ENCODE measurements at places on chromosomes 3 and 15. TPM values are rescaled to one million over a fixed set of nuclear protein-coding genes. Genes with fewer than 3 reads are reported as not detected.

The EAF2 gene
- total RNA-seq, result 9.5 TPM

The GPR62 gene
- total RNA-seq, result 0.13 TPM

The KLHL40 gene
- total RNA-seq, result 114 TPM

The DUOXA2 gene
- total RNA-seq, result not detected

The PHC3 gene
- total RNA-seq, result 16.8 TPM

DNA sequence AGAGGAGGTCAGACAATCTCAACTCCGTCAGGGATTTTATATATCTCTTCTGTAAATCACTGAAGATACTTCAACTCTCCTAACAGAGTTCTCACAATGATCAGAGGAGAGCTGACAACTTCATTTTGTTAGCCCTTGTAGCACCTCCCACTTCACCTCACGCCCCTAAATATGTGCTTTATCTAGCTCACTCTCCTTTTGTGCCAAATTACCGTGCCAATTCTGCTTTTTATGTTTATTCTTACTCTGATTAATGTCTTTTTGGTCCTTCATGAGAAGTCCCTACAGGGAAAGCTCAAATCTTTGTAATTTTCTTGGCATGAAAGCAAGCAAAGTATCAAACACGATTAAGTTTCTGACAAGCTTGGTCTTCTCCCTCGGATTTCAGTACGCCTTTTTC lies 636.1 kb upstream of the NAALADL2 start:
- H3K27me3 ChIP-seq, result no peaks in the 10 kb centered on the region
- no peaks in the 10 kb centered on the region for H3K4me1 ChIP-seq
- H3K36me3 ChIP-seq, result no peaks in the 10 kb centered on the region
- no peak overlapping the region for H3K27ac ChIP-seq
- no peak overlapping the region for H3K4me3 ChIP-seq

DNA sequence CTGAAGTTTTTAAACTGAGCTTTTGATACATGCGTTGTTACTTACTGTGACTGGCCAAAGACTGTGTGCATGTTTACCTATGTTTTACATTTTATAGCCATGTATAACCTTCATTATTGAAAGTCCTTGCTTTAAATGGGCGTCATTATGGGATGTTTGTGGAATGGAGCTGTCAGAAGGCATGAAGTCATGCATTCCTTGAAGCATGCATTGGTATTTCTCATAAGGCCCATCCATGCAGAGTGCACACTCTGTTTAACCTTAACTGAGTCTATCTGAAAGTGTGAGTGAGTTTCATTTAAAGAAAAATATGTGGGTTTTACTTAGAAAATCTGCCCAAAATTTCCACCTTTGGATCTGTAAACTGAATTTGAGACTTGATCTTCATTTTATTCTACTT lies 51.1 kb downstream of the PSMD6 start:
- no peak overlapping the region for H3K27ac ChIP-seq
- H3K27me3 ChIP-seq, result no peaks in the 10 kb centered on the region
- H3K4me1 ChIP-seq, result peaks cover 26% of the 10 kb centered on the region

GRCh38 chr15:99763827-99764226 lies 30.6 kb upstream of the LYSMD4 start:
- H3K36me3 ChIP-seq, result no peaks in the 10 kb centered on the region
- H3K4me1 ChIP-seq, result no peaks in the 10 kb centered on the region
- H3K4me3 ChIP-seq, result no peak overlapping the region
- DNase-seq, result no peak
- no peaks in the 10 kb centered on the region for H3K27me3 ChIP-seq

- no peak for DNase-seq
- no peaks in the 10 kb centered on the region for H3K27me3 ChIP-seq
- no peaks in the 10 kb centered on the region for H3K36me3 ChIP-seq
Measured at GRCh38 chr3:156311930-156312329, 191.6 kb downstream of the KCNAB1 start.

GRCh38 chr3:73827204-73827603 lies 202.5 kb upstream of the PDZRN3 start:
- H3K4me1 ChIP-seq, result peaks cover 13% of the 10 kb centered on the region
- DNase-seq, result no peak
- H3K36me3 ChIP-seq, result no peaks in the 10 kb centered on the region
- no peak overlapping the region for H3K4me3 ChIP-seq
- H3K27me3 ChIP-seq, result no peaks in the 10 kb centered on the region

DNA sequence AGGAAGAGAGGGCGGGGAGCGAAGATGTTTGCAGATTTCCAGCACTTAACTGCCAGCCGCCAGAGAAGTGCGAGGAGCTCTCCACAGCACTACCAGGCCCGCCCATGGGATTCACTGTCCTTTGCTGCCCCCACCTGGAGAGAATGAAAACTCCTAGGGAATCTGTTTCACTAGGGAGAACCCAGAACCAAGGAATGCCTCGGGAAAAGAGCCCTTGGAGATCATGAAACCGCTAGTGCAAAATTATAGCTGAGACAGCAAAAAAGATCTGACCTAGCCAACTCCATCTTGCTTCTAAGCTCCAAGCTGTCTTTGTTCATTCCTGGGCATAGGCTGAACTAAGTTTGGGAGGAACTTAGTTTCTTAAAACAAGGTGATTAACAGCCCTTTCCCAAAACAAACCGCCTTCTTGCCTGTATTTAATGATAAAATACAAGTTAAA lies 82.6 kb upstream of the GCNT3 start:
- H3K4me3 ChIP-seq, result no peak overlapping the region
- peak; percentile 85 for DNase-seq
- H3K27ac ChIP-seq, result no peak overlapping the region
- no peaks in the 10 kb centered on the region for H3K4me1 ChIP-seq
- no peaks in the 10 kb centered on the region for H3K36me3 ChIP-seq

DNA sequence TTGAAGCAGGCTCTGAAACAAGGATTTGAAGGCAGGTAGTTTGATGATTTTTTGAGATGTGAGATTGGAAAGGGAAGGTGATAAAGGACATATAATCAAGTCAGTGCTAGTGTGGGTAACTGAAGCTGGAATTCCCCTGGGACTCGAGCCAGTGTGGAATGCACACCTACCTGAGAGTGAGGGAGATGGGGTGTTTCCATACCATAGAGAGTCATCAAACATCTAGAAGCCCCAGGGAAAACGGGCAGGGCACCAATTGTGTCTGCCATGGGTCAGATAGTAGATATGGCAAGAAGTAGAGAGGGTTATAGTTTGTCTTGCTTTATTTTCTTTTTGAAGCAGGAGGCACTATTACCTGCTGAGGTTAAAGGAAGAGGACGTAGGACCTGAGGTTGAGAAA lies 120.0 kb downstream of the SSR3 start:
- H3K4me3 ChIP-seq, result no peak overlapping the region
- no peaks in the 10 kb centered on the region for H3K27me3 ChIP-seq
- no peaks in the 10 kb centered on the region for H3K4me1 ChIP-seq
- DNase-seq, result no peak
- H3K36me3 ChIP-seq, result no peaks in the 10 kb centered on the region
- no peak overlapping the region for H3K27ac ChIP-seq

DNA sequence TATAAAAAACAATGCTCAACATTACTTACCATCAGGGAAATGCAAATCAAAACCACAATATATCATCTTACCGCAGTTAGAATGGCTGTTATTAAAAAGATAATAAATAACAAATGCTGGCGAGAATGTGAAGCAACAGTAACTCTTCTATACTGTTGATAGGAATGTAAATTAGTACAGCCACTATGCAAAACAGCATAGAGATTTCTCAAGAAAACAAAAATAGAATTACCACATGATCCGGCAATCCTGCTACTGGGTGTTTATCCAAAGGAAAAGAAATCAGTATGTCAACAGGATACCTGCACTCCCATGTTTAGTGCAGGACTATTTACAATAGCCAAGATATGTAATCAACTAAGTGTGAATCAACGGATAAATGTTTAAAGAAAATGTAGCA lies 48.1 kb downstream of the ADAM10 start:
- H3K36me3 ChIP-seq, result peaks cover 2% of the 10 kb centered on the region
- H3K4me3 ChIP-seq, result no peak overlapping the region
- no peak overlapping the region for H3K27ac ChIP-seq
- DNase-seq, result no peak
- no peaks in the 10 kb centered on the region for H3K27me3 ChIP-seq

GRCh38 chr15:73578026-73578425 lies 55.2 kb downstream of the NPTN start:
- H3K27me3 ChIP-seq, result no peaks in the 10 kb centered on the region
- peaks cover 43% of the 10 kb centered on the region for H3K36me3 ChIP-seq
- no peak overlapping the region for H3K27ac ChIP-seq
- no peak for DNase-seq

DNA sequence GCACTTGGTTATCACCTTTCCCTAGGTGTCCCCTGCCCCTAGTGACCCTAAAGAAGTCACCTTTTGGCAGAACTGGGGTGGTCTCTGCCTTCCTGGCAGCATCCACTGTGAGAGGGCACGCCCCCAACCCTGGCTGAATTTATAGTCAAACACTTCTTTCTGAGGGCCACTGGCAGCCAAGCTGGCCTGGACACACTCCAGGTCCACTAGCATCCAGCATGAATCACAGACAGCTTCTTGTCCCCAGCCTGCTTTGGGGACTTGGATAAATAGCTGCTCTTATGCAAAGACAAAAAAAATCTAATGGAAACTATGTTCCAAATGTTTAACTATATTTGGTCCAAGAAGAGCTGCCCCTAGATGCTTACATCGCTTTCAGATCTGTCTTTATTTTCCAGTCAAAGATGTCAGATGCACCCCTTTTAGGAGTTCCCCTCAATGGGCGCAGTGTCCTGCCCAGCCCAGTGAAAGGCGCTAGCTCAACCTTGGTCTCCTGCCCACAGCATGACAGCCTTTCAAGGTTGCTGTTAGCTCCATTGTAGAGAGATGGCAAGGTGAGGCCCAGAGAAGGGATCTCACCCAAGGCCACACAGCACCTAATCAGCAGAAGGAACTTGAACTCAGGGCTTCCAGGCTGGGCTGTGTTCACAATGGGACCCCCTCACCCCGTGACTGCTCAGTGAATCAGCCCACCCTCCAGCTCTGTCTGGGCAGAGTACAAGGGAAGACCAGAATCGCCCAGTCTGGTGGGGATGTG lies 7.0 kb downstream of the RASL12 start:
- no peak overlapping the region for H3K4me3 ChIP-seq
- no peak overlapping the region for H3K27ac ChIP-seq
- peaks cover 2% of the 10 kb centered on the region for H3K36me3 ChIP-seq
- no peak for DNase-seq
- H3K4me1 ChIP-seq, result peaks cover 8% of the 10 kb centered on the region

GRCh38 chr3:37934631-37935289 lies 55.8 kb upstream of the VILL start:
- DNase-seq, result no peak
- H3K4me1 ChIP-seq, result peaks cover 16% of the 10 kb centered on the region
- no peak overlapping the region for H3K4me3 ChIP-seq
- H3K27ac ChIP-seq, result no peak overlapping the region
- no peaks in the 10 kb centered on the region for H3K36me3 ChIP-seq
- no peaks in the 10 kb centered on the region for H3K27me3 ChIP-seq

DNA sequence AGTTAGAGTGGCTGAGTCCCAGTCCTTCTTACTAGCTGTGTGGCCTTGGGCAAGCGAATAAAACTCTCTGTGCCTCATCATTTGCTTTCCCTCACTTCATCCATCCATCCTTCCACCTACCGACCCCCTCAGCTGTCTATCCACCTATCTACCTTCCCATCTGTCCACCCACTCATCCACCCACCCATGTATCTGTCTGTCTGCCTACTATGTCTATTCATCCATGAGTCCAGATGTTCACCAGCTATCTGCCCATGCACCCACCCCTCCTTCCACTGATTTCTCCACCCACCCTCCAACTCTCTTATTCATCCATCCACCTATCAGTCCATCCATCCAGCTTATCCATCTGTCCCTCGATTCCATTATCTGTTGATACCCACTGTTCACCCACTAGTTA lies 60.4 kb upstream of the ATP2B2 start:
- H3K4me3 ChIP-seq, result no peak overlapping the region
- H3K4me1 ChIP-seq, result peaks cover 13% of the 10 kb centered on the region
- no peak overlapping the region for H3K27ac ChIP-seq
- H3K36me3 ChIP-seq, result no peaks in the 10 kb centered on the region
- H3K27me3 ChIP-seq, result no peaks in the 10 kb centered on the region

- peak overlapping the region; percentile 10 for H3K27ac ChIP-seq
- H3K36me3 ChIP-seq, result no peaks in the 10 kb centered on the region
- no peak for DNase-seq
- no peak overlapping the region for H3K4me3 ChIP-seq
- peaks cover 46% of the 10 kb centered on the region for H3K4me1 ChIP-seq
- H3K27me3 ChIP-seq, result no peaks in the 10 kb centered on the region
Measured at GRCh38 chr3:150059241-150059640, 88.5 kb upstream of the PFN2 start.

DNA sequence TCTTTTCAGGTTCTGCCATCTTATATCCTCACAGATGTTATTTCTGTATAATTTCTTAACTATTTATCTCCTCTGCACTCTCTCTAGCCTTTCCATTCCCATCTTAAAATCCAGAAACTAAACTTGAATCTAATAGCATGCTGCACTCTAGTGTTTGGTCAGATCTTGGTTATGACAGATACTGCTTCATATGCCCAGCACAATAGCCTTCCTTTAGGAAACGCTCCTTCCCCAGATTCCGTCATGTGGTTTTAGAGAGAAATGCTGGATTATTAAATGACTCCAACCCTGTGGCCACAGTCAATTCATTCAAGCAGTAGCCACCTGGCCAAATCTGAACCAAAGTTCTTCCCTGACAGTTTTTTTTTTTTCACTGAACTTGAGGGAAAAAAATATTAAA lies 19.4 kb downstream of the RASGRP1 start:
- no peaks in the 10 kb centered on the region for H3K27me3 ChIP-seq
- H3K36me3 ChIP-seq, result no peaks in the 10 kb centered on the region
- H3K4me3 ChIP-seq, result no peak overlapping the region
- no peak overlapping the region for H3K27ac ChIP-seq
- peak; percentile 16 for DNase-seq
